ENCODE measurements at places on chromosomes 7 and 10. TPM values are rescaled to one million over a fixed set of nuclear protein-coding genes. Genes with fewer than 3 reads are reported as not detected.

DNA sequence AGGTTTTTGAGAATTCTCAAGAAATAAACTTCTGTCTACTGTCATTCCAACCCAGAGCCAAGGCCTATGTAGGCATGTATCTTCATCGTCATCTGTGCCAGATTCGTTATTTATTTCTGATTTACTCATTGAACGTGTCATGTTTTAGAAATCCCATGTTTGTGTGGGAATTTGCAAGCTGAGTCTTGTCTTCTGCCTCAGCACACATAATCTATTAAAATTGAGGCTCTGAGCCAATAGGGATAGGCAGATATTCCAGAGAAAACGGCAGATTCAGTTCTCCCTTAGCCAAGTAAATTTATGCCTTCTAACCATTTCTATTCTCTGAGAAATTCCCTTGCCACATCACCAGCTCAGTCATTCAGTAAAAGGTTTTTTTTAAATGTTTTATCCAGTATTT, 444.6 kb downstream of the REEP3 start:
- no peak for DNase-seq

SAMD9L gene
- 4.1 TPM for total RNA-seq

DNA sequence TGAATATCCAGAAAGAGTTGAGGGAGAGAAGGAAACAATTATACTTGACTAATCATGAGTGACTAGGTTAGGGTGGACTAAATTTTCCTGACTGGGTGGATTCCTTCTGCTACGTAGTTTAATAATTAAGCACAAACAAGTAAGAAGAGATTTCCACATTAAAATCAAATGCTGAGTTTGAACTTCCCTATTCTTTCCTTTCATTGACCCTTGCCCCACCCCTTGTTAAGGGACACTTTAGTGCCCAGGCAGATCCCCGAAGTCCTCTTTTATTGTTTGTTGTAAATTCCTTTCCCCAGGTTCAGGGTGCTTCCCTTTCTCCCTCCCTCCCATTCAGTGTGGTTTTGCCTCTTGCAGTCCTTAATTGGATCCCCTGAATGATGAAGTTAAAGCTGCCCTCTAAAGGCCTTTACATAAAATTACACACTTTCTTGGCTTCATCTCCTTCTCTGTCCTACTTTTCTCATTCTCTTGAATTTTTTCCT, 8.8 kb upstream of the SPAM1 start:
- DNase-seq = no peak

DNA sequence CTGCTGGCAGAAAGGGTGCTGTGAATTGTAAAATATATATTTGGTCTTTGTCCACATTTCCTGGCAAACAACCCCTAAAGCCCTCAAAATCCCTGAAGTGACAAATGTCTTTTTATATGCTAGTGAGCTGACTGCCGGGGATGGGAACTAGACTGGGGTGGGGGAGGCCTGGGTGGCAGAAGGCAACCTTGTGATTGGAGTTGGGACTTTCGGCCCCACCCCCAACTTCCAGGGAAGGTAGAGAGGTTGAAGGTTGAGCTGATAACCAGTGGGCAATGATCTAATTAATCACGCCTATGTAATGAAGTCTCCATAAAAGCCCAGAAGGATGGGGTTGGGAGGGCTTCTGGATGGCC, 2.7 kb downstream of the EPHA1 start:
- DNase-seq = no peak

DNA sequence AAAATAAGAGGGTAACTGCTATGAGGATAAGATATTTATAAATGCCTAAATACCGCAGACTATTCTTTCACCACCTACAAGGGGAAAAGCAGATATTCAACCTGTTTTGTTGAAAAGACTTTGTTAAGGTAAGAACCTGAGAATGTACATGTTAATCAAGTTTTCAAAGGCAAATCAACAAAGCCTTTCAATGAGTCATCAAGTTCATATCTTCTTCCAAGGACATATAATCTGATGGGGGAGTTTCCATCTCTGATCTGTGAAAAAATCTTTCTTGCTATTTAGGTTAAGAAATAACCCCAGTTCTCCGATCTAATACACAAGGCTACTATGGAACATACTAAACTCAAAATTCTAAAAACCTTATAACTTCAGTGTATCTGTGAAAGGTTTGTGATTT, 40.0 kb upstream of the ANLN start:
- no peak for DNase-seq

DNA sequence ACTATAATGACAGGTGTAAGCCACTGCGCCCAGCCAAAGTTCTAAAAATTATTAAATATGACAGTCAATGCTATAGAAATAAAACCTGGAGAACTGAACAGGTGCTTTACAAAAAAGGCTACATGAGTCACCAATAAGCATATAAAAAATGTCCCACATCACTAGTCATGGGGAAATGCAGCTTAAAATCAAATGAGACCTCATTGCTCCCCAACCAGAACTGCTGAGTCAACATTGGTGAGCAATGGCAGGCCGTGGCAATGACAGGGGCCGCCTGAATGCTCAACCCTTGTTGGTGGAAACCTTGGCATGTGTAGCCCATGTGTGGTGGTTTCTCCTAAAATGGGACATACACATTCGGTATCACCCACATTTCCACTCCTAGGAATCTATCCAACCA, 352.3 kb upstream of the KLF6 start:
- no peak for DNase-seq

PRRT4 gene
- 1.1 TPM for total RNA-seq

GRCh38 chr7:26439521-26440232, 148.0 kb downstream of the SNX10 start:
- no peak for DNase-seq

- no peak for DNase-seq
These were observed 231.6 kb upstream of the IGFBP3 start for GRCh38 chr7:46152696-46153095.

ANXA8 gene
- 39.8 TPM for total RNA-seq

DNA sequence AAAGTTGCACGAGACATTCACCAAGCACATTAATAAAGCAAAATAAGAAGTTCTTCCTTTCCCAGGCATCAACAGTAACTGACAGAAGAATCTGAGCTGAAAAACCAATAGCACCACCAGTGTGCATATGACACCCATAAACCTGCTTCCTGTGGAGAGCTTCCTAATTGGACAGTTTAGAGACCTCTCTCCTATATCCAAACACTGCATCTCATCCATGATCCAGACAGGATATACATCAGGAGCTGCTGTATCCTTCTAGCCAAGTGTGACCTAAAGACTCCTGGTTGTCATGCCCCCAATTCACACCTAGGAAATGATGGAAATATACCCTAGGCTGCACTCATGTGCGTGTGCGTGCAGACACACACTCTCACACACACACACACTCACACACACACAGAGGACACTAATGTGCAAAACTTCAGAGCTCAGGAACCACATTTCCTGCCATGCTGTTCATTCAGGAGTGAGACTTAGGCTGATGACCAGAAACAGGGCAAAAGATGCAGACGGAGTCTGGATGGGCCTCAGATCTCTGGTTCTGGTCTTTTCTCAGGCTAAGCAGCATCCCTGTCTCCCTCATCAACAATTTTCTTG, 58.0 kb downstream of the MAP3K8 start:
- DNase-seq = no peak

- no peak for DNase-seq
These were observed 11.7 kb downstream of the PRKAG2 start for GRCh38 chr7:151865070-151865670.

- no peak for DNase-seq
These were observed 1407.5 kb upstream of the LRRTM3 start for GRCh38 chr10:65518379-65518778.

GRCh38 chr10:80462299-80462980, 8.3 kb downstream of the TSPAN14 start:
- no peak for DNase-seq

DNA sequence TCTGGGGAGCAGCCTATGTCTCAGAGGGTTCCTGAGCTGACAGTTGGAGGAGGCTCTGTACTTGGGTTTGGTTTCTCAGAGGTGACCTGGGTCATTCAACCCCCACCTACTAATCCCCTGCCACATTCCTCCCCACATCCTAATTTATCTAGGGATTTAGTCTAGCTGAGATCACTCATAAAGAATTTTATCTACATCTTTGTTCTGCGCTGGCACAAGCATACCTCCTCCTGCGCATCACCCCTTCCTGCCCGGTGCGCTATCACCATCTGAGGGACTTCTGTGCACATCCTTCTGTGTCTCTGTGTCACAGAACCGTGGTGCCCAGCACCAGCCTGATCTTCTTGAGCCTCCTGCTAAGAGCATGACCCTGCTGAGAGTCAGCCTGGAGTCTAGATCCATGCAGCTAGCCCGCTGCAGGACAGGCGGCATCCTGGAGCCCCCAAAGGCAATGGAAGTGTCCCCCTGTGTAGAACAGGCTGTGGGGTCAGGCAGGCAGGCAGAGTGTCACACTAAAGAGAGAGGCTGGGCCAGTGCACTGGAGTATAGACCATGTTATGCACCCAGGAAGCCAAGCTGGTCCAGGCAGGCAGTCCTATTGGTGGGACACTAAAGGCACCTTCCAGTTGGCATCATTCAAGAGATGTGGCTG, 63.6 kb downstream of the ARHGAP22 start:
- no peak for DNase-seq
